ENCODE measurements at places on chromosomes 1 and 21.

- DNase-seq = no peak
These were observed 36.1 kb downstream of the ESRRG start for GRCh38 chr1:216686860-216687766.

- no peak for DNase-seq
These were observed 10.3 kb downstream of the FHAD1 start for GRCh38 chr1:15257309-15257708.

DNA sequence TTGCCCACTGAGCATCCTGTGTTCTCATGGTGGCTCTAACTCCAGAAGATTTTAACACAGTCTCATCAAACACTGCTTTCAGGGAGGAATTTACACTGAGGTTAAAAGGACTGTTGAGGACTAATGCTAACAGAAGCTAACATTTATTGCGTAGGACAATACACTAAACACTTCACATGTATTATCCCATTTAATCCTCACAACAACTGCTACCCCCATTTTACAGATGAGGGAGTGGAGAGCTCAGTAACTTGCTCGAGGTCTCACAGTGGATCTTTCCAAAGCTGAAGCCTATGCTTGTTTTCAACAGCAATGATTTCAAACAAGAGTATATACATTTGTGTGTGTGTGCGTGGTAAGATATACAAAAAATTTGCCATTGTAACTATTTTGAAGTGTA is 13.9 kb downstream of the ATF3 start:
- DNase-seq = no peak

DNA sequence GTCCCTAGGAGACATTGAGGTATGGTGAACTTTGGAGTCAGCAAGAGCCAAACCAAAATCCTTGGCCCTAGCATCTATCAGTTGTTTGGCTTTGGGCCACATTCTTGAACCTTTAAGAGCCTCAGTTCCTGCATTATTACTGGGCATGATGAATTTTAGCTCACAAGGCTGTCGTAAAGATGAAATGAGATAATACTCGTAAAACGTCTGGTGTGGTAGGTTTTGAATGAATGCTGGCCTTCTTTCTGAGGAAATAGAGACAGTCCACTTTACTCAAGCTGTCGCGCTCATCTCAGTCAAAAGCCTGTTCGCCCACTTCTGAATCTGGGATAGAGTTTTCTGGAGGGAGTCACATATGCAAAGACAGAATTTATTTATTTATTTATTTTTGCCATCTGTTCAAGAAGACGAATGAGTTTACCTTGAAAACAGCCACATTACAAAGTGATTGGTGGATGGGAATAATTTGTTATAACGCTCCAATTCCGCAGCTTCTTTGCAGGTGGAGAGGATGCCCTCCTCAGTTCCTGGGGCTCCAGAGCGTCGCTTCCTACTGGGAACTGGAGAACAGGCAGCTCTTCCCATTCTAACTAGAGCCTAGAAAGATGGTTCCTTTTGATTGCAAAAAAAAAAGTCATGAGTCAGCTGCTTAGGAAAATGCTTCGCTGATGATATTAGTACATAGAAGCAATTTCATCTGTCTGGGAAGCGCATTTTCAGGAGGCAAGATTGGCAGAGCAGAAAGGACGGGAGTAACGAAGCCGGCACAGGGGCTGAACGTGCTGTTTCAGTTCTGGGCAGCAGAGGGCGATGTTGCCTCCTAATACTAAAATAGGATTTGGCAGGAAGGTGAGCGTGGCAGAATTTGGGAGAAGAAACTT is 49.9 kb upstream of the CYP2J2 start:
- DNase-seq = peak; percentile 54

GRCh38 chr21:31218830-31219608 is 125.0 kb downstream of the TIAM1 start:
- peak; percentile 69 for DNase-seq

- no peak for DNase-seq
These were observed 30.2 kb downstream of the LPAR3 start for GRCh38 chr1:84862810-84863251.

- DNase-seq = no peak
These were observed 3.4 kb upstream of the TMEM222 start for GRCh38 chr1:27318596-27318995.

GRCh38 chr1:25867210-25867991 is 8.1 kb downstream of the PAQR7 start:
- DNase-seq = no peak

DNA sequence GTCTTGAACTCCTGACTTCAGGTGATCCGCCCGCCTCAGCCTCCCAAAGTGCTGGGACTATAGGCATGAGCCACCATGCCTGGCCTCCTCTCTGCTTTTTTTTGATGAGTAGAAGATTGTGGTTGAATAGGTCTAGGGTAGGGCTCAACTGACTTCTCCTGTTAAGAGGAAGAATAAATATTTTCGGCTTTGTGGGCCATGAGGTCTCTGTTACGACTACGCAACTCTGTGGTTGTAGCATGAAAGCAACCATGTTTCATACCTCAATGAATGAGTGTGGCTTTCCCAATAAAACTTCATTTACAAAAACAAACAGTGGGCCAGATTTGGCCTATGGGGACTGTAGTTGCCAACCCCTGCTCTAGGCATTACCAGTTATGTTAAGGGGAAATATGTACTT is 67.8 kb downstream of the NID1 start:
- no peak for DNase-seq

DNA sequence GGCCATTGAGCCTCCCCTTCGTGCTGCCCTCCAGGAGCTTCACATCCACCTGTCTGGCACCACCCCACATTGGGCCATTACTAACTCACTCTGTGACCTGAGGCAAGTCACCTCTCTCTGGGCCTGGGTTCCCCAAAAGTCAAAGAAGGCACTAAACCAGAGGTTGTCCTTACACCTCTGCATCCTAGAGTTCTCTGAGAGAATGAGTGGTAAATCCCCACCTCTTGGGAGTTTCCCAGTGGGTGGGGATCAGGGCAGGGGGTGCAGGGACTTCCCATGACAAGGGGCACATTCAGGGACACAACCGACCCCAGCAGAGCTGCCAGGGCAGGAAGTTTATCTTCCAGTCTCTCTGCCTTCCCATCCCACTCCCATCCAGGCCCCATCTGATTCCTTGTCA is 99.7 kb downstream of the EPHB2 start:
- no peak for DNase-seq

- no peak for DNase-seq
These were observed 24.0 kb downstream of the TMEM53 start for GRCh38 chr1:44650159-44650831.

DNA sequence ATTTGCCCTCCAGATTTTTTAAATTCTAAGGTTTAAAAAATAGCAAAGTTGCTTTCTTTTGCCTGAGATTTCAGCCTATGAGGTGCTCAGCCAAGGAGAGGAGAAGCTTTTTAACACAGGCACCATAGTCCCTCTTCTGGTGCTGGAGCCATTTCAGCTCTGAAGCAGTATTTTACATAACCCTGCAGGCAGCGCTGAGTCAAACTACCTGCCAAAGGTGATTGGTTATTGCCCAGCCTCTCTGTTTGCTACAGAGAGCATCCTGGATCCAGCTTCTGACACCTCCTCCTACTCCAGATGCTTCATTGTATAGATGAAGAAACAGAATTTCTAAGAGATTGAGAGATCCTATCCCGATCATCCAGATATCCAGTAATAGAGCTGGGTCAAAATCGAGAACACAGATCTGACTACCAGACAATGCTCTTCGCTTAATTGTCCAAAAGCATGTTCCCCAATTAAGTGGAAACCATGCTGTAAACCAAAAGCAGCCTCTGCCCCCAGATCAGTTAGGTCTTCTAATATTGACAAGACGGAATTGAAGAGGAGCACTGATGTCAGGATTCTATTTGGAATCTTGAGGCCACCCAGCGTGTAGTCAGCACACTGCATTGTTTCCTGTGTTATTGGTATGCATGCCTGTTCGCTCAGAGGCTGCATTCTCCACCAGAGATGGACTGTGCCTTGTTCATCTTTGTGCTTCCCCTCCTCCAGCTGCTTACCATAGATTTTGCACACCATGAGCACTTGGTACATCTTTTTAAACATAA is 22.1 kb downstream of the RGS8 start:
- DNase-seq = no peak

DNA sequence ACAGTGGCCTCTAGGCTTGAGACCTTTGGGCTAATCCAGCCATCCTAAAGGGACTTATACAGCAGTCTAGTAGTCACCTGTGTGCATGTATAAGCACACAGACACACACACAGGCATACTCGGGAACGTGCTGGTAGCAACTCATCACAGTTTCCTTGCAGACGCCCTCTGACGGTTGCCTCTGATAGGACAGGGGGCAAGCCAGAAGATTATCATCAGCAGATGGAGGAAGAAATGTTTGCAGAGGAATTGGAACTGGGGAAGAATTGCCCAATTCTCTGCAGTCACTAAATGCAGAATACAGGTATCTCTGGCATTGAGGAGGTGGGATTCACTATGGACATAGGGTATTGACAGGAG is 222.2 kb downstream of the C1orf94 start:
- no peak for DNase-seq

DNA sequence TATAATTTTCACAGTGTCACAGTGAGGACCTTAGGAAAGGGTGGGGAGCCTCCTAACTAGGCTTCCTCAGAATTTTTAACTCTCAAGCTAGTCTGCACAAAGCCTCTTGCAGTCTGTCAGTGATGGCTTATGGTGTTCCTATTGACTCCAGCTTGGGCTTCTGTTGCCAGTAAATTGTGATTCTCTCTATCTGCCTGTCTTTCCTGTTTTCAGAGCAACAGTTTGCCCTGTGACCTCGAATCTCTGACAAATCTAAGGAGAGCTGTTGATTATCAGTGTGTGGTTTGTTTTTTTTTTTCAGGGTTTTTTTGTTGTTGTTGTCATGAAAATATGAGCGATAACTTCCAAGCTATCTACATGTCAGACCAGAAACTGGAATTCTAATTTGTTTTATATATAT is 423.2 kb upstream of the B3GALT2 start:
- no peak for DNase-seq

- DNase-seq = no peak
These were observed 50.9 kb downstream of the DHX9 start for GRCh38 chr1:182889997-182890396.

- DNase-seq = no peak
These were observed 244.3 kb upstream of the NRIP1 start for GRCh38 chr21:15309022-15309590.

GRCh38 chr1:166490437-166490991 is 323.7 kb upstream of the FAM78B start:
- no peak for DNase-seq

GRCh38 chr1:185375583-185375982 is 58.5 kb upstream of the IVNS1ABP start:
- no peak for DNase-seq

- no peak for DNase-seq
These were observed 2.0 kb upstream of the CCN1 start for GRCh38 chr1:85578321-85579295.

- peak; percentile 56 for DNase-seq
These were observed 59.8 kb upstream of the CSF1 start for GRCh38 chr1:109850827-109851226.

DNA sequence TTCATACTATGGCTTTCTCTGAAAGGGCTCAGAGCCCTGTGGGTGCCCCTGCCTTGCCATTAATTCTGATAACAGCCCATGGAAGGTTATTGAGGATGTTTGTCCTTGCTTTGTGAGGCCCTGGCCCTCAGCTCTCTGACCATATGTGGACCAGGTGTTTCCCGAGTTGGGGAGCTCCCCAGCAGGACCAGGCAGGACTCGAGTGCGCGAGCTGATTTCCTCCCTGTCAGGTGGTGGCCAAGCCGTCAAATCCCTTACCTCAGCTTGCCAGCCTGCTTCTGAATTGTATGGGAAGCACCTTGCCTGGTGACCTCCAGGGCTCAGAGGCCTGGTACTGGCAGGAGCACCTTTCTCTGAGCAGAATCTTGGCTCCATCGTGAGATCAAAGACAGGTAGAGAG is 17.9 kb upstream of the SDE2 start:
- no peak for DNase-seq

GRCh38 chr1:39562886-39563285 is 13.7 kb downstream of the PABPC4 start:
- DNase-seq = no peak

DNA sequence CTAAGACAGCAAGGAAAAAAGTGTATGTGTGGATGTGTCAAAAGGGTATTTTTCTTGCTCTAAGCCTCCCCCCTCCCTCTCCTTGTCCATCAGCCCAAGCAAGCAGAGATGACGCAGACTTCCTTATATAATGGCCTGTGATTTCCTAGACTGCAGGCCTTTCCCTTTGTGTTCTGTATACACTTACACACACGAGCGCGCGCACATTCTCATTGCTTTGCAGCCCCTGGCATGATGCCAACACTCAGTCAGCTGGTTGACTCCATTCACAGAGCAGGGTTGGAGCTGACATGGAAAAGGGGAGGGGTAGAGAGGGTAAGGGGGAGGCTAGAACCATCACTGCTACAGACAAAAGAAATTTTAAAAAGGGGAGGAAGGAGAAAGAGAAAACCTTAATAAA is 41.8 kb downstream of the GATAD2B start:
- peak; percentile 23 for DNase-seq

- DNase-seq = peak; percentile 81
These were observed 11.3 kb upstream of the RIPK4 start for GRCh38 chr21:41777951-41778815.

DNA sequence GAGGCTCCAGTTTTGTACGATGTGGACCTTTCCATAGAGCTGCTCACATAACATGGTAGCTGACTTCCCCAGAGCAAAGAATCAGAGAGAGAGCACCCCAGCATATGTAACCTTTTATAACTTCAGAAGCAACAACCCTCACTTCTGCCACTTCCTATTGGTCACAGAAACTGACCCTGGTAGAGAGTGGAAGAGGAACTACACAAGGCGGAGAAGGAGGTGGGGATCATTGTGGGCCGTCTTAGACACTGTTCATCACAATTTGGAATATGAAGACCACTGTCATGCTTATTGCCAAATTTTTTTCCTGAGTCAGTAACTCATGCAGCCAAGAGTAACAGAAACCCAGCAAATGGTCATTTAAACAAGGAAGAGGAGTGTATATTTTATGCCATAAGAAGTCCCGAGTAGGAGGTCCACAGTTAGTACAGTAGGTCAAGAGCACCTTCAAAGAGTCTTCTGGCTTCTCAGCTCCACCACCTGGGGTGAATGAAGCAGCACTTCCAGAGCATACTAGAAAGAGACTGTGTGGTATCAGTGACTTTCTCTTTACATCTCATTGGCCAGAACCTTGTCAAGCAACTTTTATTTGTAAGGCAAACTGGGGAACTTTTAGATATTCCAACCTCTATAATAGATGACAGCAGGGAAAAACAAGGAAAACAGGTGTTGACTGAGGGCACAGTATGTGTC is 71.8 kb downstream of the ODF2L start:
- DNase-seq = no peak

GRCh38 chr1:40739455-40740008 is 44.1 kb upstream of the KCNQ4 start:
- DNase-seq = no peak

- peak; percentile 80 for DNase-seq
These were observed 27.7 kb upstream of the DYRK1A start for GRCh38 chr21:37338671-37339551.

Data from PC-9 (cell line).